ENCODE measurements at places on chromosomes 16 and 17.

- peak; percentile 65 for DNase-seq
Measured at GRCh38 chr17:56867948-56868376, 34.0 kb downstream of the DGKE start.

- DNase-seq: peak; percentile 15
Measured at GRCh38 chr17:77692571-77693161, 265.8 kb upstream of the TNRC6C start.

DNA sequence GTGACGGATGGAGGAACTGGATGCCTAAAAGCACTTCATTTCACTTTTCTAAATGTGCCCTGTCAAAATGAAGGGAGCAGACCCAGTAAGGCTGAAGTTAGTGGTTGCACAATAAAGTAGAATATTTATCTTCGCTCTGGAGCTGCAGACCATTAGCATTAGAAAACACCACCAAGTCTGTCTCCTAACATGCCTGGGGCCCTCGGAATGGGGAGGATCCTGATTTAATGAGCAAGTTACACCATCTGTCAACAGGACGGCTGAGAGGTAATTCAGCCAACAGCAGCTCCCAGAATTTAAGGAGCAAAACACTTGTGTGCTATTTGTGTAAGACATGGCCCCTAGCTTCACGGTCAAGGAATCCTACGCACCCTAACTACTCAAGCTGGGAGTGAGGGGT lies 22.3 kb downstream of the CA10 start:
- no peak for DNase-seq

DNA sequence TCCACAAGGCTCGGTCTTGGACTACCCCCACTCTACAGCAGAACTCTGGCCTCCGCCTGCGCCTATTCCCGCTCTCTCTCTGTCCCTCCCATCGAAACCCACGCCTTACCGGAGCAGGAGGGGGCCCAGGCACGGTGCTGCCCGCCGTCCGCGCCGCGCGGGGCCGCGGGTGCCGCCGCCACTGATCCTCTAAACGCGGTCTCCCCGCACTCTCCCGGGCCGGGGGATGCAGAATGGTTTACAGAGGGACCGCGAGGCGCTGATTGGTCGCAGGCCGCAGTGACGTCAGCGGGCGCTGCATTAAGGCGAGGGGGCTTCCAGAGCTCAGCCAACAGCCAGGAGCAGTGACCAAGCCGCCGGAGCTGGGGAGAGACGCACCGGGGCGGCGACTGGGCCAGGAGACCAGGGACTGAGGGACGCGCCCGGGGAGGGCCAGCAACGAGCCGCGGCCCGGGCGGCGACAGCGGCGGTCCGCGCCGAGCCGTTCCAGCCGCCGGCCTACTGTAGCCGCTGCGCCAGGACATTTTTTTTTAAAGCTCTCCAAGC lies 747 bp upstream of the LHX1 start:
- no peak for DNase-seq

- no peak for DNase-seq
Measured at GRCh38 chr16:68356919-68357286, 46.1 kb downstream of the PRMT7 start.

DNA sequence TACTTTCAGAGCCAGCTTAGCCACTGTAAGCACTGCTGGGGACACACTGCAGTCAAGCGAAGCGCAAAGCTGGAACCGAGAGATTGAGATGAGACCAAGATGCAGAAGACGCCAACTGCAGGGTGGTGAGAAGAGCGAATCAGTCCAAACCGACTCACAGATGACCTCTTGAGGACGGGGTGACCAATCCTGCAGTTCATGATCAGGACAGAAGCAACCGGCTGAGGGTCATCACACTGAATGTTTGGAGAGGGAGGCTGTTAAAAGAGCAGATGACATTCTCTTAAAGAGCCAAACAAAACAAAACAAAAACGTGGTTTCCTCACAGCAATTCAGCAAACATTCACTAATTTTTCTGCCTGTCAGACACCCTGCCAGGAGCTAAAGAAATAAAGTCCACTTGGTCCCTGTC lies 8.5 kb downstream of the HASPIN start:
- DNase-seq: no peak

DNA sequence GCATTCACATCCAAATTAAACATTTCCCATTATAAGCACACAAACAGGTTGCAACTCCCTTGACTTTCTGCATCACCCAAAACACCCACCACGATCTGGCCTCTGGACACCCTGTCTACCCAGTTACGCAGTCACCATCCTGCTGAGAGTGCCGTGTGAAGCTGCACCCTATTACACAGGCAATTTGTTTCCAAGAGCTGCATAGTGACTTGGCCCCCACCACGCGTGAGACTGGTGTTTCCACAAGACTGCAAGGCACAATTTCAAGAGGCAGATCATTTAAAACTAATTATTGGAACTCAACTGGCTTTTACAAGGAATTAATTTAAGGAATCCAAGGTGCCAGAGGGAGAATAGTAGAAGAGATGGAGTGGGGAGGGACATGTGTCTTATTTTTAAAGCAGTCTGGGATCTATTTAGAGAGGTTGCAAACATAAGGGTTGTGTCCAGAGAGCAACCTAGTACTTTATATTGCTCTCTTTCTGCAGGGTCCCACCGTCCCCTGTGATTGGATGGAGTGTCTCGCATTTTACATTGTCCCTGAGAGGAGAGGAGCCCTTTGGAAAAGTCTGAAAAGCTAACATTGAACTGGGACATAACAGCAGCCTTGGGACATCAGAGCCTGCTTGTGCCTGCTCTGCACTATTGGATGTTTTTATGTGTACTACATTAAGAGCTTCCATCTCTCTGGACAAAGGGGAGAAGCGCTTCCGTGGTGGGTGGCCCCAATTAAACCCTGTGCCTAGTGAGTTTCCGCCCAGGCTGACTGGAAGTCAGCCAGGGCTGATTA lies 8.7 kb upstream of the ADAMTS18 start:
- no peak for DNase-seq

DNA sequence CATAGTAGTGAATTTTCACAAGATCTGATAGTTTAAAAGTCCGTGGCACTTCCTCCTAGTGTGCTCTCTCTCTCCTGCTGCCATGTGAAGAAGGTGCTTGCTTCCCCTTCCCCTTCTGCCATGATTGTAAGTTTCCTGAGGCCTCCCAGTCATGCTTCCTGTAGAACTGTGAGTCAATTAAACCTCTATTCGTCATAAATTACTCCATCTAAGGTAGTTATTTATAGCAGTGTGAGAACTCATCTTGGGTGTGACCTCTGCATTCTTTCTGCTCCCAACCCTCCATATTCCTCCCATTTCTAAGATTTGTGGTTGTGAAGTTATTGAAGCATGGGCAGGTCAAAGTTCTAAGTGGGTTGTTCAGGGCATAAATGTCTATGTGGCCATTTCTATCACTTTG lies 62.1 kb upstream of the ADAMTS18 start:
- DNase-seq: no peak

- DNase-seq: peak; percentile 77
Measured at GRCh38 chr16:57084257-57084770, 8.1 kb upstream of the CPNE2 start.

- no peak for DNase-seq
Measured at GRCh38 chr16:52293204-52293603, 253.7 kb downstream of the TOX3 start.

DNA sequence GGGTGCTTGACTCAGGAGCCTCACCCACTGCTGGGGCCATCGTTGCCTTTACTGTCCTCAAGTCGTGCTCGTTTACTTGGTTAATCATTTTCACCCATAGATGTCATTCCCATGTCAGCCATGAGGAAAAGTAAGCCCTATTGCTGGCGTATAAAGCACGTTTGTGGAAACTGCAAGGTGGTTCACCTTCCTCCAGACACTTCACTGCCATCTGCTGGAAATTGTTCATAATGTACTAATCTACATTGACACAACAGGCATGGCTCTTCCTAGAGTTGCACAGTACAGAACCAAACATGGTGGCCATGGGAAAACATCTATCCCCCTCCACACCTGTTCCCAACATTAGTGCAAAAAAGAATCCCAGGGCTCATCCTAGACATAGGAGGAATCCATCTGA lies 116.6 kb downstream of the ZNF18 start:
- DNase-seq: no peak

DNA sequence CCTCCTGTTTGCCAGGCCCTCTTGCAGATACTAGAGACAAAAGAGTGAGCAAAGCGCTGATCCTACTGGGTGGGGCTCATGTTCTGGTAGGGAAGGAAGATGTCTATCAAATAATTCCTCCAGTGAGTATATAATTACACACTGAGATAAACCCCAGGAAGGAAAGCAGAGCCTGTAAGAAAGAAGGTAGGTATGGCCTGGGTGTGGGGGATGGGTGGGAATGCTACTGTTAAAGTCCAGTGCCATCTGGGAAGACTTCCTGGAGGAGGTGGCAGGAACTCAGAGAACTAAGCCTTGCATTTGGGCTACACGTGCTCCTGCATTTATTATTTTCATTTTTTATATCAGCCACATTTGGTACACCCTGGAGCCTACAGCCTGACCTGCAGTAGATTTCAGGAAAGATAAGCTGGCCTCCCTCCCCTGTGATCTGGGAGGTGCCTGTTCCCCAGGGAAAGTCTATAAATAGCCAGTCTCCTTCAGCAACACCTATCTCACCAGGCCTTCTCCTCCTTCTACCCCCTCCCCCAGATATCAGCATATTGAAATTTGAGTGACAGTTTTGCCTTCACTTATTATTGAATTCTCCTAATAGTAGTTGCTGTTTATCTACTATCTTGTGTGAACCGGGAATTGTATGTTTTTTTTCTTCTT lies 11.5 kb downstream of the ATP2C2 start:
- DNase-seq: no peak

All from left lobe of liver (tissue), 2 donors.